Lung (tissue), 17 donors: ENCODE measurements at places on chromosomes 7 and 10. TPM values are rescaled to one million over a fixed set of nuclear protein-coding genes. Genes with fewer than 3 reads are reported as not detected.
A peak's percentile ranks its signal among the peaks of the same experiment; 100 is the strongest.

GRCh38 chr10:35502692-35503091 lies 102.4 kb upstream of the GJD4 start:
- no peaks in the 10 kb centered on the region for H3K27me3 ChIP-seq
- H3K4me3 ChIP-seq = no peak overlapping the region
- H3K4me1 ChIP-seq = peaks cover 4% of the 10 kb centered on the region
- DNase-seq = no peak
- H3K36me3 ChIP-seq = no peaks in the 10 kb centered on the region

GRCh38 chr7:73976761-73977618 lies 51.0 kb upstream of the ELN start:
- peaks cover 2% of the 10 kb centered on the region for H3K4me1 ChIP-seq
- no peak overlapping the region for H3K27ac ChIP-seq
- H3K27me3 ChIP-seq = no peaks in the 10 kb centered on the region
- no peak overlapping the region for H3K4me3 ChIP-seq
- DNase-seq = no peak
- H3K36me3 ChIP-seq = no peaks in the 10 kb centered on the region

GRCh38 chr10:114584419-114584818 lies 73.7 kb downstream of the ABLIM1 start:
- no peaks in the 10 kb centered on the region for H3K27me3 ChIP-seq
- H3K4me3 ChIP-seq = no peak overlapping the region
- H3K27ac ChIP-seq = no peak overlapping the region
- DNase-seq = no peak
- no peaks in the 10 kb centered on the region for H3K4me1 ChIP-seq

DNA sequence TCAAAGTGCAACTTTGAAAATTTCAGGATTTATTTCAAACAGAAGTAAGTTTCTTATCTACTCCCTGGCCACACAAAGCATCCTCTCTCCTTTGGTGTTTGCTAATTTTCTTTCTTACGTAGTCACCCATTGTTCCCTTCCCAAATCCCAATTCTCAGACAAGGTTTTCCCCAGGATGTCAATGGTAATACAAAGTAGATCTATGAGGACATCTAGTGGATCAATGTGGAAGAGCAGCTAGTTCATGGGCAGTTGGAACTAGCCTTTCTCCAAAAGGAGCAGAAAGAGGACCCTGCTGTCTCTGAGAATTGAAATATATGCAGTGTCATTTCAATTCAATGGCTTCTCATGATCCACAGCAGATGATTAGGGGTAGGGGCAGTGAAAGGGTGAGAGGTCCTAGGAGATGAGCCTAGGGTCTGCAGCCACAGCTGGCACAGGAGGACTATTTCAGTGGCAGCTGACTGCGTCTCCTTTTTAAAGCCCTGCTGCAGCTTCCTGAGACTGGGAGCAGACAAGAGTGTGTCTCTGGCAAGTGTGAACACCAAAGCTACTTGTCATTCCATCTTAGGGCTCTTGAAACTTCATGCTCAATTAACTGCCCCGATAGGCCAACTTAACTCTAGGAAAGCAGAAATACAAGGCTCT lies 632.6 kb downstream of the KCNMA1 start:
- H3K4me3 ChIP-seq = no peak overlapping the region
- peaks cover 25% of the 10 kb centered on the region for H3K4me1 ChIP-seq
- no peaks in the 10 kb centered on the region for H3K27me3 ChIP-seq
- peak; percentile 94 for DNase-seq
- H3K36me3 ChIP-seq = no peaks in the 10 kb centered on the region

GRCh38 chr7:37149051-37149772 lies 299.5 kb downstream of the ELMO1 start:
- H3K27ac ChIP-seq = no peak overlapping the region
- no peak overlapping the region for H3K4me3 ChIP-seq
- peaks cover 7% of the 10 kb centered on the region for H3K4me1 ChIP-seq
- H3K27me3 ChIP-seq = no peaks in the 10 kb centered on the region
- H3K36me3 ChIP-seq = peaks cover 3% of the 10 kb centered on the region
- DNase-seq = peak; percentile 46

Gene HGF
- 17.9 TPM for total RNA-seq
